ENCODE measurements at places on chromosomes 1 and 21. TPM values are rescaled to one million over a fixed set of nuclear protein-coding genes. Genes with fewer than 3 reads are reported as not detected.

The ZMYM1 gene
- total RNA-seq: 29.4 TPM

The LCE1B gene
- not detected for total RNA-seq

The DPT gene
- not detected for total RNA-seq

The RYR2 gene
- 3.4 TPM for total RNA-seq

The PLA2G2F gene
- total RNA-seq: not detected

The PROX1 gene
- total RNA-seq: 0.83 TPM

The NPPB gene
- not detected for total RNA-seq

GRCh38 chr1:174157157-174157806, 2.0 kb upstream of the RABGAP1L start:
- H3K36me3 ChIP-seq: no peaks in the 10 kb centered on the region
- H3K4me3 ChIP-seq: no peak overlapping the region
- DNase-seq: no peak
- H3K27ac ChIP-seq: no peak overlapping the region
- 0 out of 2 replicates have a peak, but pooled peaks cover 4% of the 10 kb centered on the region for H3K4me1 ChIP-seq

DNA sequence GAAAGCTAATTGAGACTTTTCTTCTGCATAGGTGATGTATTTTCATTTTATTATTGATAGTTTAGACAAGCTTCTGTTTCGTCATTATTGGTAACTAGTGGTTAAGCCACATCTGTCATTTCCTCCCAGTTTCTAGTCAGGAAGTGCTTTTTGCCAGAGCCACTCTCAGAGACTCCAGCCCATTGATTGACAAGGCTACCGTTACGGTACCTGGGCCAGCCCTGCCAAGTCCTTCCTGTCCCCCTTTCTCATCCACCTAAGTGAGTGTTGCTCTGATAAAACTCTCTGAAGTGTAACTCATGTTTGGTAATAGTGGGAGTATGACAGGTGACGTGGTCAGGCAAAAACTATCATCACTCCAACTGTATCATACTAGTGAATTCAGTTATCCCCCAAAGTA, 29.6 kb upstream of the AGL start:
- H3K36me3 ChIP-seq: peaks cover 8% of the 10 kb centered on the region
- no peak overlapping the region for H3K4me3 ChIP-seq
- no peak for DNase-seq
- no peak overlapping the region for H3K27ac ChIP-seq
- no peaks in the 10 kb centered on the region for H3K4me1 ChIP-seq
- H3K27me3 ChIP-seq: no peaks in the 10 kb centered on the region

GRCh38 chr1:234579967-234580366, 30.0 kb downstream of the IRF2BP2 start:
- no peak overlapping the region for H3K4me3 ChIP-seq
- no peaks in the 10 kb centered on the region for H3K27me3 ChIP-seq
- H3K4me1 ChIP-seq: no peaks in the 10 kb centered on the region
- H3K36me3 ChIP-seq: no peaks in the 10 kb centered on the region

GRCh38 chr1:1680912-1681273, 11.7 kb downstream of the SLC35E2B start:
- peaks cover 5% of the 10 kb centered on the region for H3K36me3 ChIP-seq
- H3K27me3 ChIP-seq: no peaks in the 10 kb centered on the region
- H3K4me3 ChIP-seq: no peak overlapping the region
- DNase-seq: no peak

DNA sequence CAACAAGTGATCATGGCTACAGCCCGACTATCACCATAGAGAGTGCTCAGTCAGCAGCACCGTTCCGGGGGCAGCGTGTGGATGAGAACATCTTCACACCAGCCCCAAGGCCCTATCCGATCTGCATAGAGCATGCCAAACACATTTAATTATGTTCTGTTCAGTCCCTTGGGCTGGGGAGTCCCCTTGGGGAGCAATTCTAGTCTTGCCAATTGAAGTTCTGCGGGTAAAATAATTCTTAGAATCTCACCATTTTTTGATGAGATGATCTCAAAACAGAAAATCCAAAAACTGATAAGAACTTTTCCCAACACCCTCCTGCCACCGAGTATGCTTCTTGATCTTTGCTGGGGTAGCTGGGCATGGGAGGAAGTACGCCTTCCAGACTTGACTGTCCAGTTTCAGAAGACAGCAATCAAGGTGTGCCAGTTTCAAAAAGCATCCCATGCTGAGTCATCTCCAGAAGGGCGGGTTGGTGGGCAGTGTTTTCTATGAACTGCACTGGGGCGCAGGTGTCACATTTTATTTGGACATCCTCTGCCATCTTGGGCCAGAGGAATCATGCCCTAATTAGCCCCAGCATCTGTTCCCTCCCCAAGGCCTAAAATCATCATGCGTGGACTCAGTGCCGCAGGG, 20.8 kb upstream of the PTPRF start:
- no peaks in the 10 kb centered on the region for H3K36me3 ChIP-seq
- H3K27ac ChIP-seq: no peak overlapping the region
- no peak overlapping the region for H3K4me3 ChIP-seq
- H3K27me3 ChIP-seq: no peaks in the 10 kb centered on the region
- no peaks in the 10 kb centered on the region for H3K4me1 ChIP-seq
- no peak for DNase-seq

- no peak overlapping the region for H3K4me3 ChIP-seq
- peaks cover 6% of the 10 kb centered on the region for H3K4me1 ChIP-seq
- H3K27me3 ChIP-seq: no peaks in the 10 kb centered on the region
- no peak overlapping the region for H3K27ac ChIP-seq
- no peak for DNase-seq
- H3K36me3 ChIP-seq: peaks cover 3% of the 10 kb centered on the region
Measured at GRCh38 chr1:157040802-157041201, 4.7 kb downstream of the ARHGEF11 start.

DNA sequence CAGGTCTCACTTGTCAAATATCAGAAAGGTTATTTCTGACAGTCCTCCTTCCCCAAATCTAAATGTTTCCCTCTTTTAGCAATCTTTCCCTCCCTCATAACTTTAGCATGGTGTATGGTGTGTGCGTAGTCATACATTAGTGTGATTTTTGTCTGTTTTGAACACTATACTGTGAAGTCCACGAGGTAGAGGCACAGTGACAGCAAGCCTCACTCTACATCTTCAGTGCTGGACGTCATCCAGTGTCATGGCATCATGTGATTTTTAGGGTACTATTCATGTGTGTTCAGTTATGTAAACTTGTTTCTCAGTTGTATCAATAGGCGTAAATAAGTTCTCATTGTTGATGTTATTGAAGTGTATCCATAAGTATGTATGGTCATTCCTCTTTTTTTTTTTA, 39.1 kb downstream of the DYRK1A start:
- no peaks in the 10 kb centered on the region for H3K27me3 ChIP-seq
- H3K36me3 ChIP-seq: peaks cover 35% of the 10 kb centered on the region
- no peaks in the 10 kb centered on the region for H3K4me1 ChIP-seq

- H3K27me3 ChIP-seq: no peaks in the 10 kb centered on the region
- peak; percentile 43 for DNase-seq
- 0 out of 2 replicates have a peak, but pooled peaks cover 4% of the 10 kb centered on the region for H3K36me3 ChIP-seq
- no peak overlapping the region for H3K27ac ChIP-seq
- no peak overlapping the region for H3K4me3 ChIP-seq
- H3K4me1 ChIP-seq: 0 out of 2 replicates have a peak, but pooled peaks cover 2% of the 10 kb centered on the region
Measured at GRCh38 chr1:80155371-80155770, 1148.8 kb upstream of the ADGRL4 start.

GRCh38 chr1:161702250-161702649, 4.8 kb upstream of the FCRLA start:
- H3K36me3 ChIP-seq: no peaks in the 10 kb centered on the region
- DNase-seq: no peak
- H3K27ac ChIP-seq: no peak overlapping the region
- no peaks in the 10 kb centered on the region for H3K4me1 ChIP-seq
- H3K4me3 ChIP-seq: no peak overlapping the region
- no peaks in the 10 kb centered on the region for H3K27me3 ChIP-seq

DNA sequence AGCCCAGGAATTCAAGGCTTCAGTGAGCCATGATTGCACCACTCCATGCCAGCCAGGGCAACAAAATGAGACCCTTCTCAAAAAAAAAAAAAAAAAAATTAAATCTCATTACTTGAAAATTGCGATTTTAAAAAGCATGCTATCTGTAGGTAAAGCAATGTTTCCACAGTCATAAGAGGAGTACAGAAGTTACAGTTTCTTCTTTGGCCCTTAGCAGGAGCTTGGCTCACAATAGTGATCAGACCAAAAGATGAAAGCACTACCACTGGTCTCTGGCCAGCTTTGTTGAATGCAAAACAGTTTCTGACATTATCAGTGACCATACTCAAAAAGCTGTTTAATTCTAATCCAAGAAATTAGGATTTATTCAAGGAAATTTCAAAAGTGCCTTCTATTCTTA, 31.2 kb downstream of the VAV3 start:
- no peak overlapping the region for H3K4me3 ChIP-seq
- peaks cover 10% of the 10 kb centered on the region for H3K4me1 ChIP-seq
- H3K36me3 ChIP-seq: no peaks in the 10 kb centered on the region
- H3K27ac ChIP-seq: no peak overlapping the region

- no peak overlapping the region for H3K4me3 ChIP-seq
- H3K4me1 ChIP-seq: peaks cover 7% of the 10 kb centered on the region
- H3K27ac ChIP-seq: no peak overlapping the region
Measured at GRCh38 chr1:56506951-56507491, 72.3 kb downstream of the PLPP3 start.

GRCh38 chr21:17793246-17794123, 25.7 kb downstream of the C21orf91 start:
- no peak overlapping the region for H3K27ac ChIP-seq
- H3K4me3 ChIP-seq: no peak overlapping the region
- H3K36me3 ChIP-seq: peaks cover 3% of the 10 kb centered on the region
- no peaks in the 10 kb centered on the region for H3K4me1 ChIP-seq
- DNase-seq: no peak

GRCh38 chr1:96808191-96808590, 86.6 kb downstream of the PTBP2 start:
- DNase-seq: no peak
- H3K27me3 ChIP-seq: no peaks in the 10 kb centered on the region
- no peak overlapping the region for H3K4me3 ChIP-seq
- peaks cover 71% of the 10 kb centered on the region for H3K36me3 ChIP-seq
- no peaks in the 10 kb centered on the region for H3K4me1 ChIP-seq

DNA sequence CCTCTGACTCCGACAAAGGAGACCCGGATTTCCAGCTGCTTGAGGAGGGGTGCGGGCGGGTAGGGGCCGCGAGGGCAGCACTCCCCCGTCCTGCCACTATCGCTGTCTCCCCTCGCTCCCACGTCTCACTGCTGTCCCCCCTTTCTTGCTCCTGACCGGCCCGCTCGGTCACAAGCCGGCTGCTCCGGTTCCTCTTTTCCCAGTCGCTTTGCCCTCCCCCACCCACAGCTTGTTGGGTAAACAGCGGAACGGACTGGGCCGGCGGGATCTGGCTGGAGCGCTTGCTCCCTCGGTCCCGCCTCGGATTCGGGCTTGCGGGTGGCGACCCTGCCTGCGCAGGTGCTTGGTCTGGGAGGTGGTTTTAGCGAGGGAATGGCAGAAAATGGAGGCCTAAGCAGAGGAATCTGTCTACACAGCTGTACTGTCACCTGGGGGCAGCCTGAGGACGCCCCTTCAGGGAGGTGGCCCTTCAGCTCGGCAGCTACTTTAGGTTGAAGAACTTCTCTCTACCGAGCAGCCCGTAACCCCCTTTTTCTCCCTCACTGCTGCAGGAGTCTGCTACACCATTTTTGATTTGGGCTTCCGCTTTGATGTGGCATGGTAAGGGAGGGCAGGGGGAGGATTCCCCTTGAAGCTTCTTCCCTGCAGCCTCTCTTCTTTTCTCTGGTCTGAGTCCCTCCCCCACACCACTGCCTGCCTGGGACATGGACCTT, 645 bp downstream of the ATP6V0B start:
- H3K4me1 ChIP-seq: peaks cover 6% of the 10 kb centered on the region
- H3K27me3 ChIP-seq: no peaks in the 10 kb centered on the region
- DNase-seq: no peak
- H3K36me3 ChIP-seq: peaks cover 38% of the 10 kb centered on the region
- H3K4me3 ChIP-seq: peak overlapping the region; percentile 82

DNA sequence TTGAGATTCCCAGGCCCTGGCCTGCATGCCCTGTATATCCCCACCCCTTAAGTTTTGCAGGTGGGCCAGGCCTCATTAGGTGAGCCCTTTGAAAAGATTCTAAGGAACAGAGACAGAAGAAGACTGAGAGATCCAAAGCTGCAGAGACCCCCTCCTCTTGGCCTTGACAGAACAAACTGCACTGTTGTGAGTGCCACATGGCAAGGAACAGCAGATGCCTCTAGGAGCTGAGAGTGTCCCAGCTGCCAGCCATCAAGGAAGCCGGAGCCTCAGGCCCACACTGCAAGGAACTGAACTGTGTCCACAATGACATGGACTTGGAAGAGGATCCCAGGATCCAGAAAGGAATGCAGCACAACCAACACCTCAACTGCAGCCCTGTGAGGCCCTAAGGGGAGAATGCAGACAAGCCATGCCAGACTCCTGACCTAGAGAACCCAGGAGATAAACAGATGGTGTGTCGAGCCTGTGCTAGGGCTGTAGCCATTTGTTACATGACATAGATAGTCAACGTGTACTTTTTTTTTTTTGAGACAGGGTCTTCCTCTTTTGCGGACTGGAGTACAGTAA, 182.7 kb downstream of the AJAP1 start:
- H3K27ac ChIP-seq: no peak overlapping the region
- no peaks in the 10 kb centered on the region for H3K4me1 ChIP-seq
- no peak overlapping the region for H3K4me3 ChIP-seq
- peaks cover 12% of the 10 kb centered on the region for H3K36me3 ChIP-seq
- DNase-seq: no peak

DNA sequence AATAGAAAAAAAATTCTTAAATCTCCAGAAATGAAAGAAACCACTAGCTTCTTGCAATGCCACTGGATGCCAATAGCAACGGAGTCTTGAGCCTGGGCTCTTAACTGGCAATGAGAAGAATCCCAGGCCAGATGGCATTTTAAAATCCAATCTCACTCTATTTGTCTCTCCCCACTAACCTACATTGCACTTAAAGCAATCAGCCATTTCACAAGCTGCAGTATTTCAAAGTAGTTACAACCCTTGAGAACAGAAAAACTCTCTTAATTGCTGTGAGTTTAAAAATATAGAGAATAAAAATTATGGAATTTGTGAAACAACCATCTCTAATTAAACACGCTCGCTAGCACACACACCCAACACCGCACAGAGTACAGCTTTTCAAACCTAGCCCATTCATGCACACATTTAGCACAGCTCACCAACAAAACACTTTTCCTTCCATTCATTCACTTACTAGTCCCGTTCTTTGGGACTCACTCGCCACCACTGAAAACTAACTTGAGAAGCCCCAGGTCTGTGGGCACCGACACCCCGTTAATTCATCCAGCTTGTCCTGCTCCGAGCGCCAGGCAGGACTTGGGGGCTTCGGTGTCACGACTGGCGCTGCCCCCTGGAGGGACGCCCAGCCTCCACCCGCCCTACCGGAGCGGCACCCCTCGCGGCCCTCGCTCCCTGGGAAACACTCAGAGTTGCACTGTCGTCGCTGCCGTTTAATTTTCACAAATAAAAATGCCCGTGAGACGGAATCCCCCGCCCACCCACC, 1.0 kb downstream of the DDAH1 start:
- peaks cover 7% of the 10 kb centered on the region for H3K27me3 ChIP-seq
- no peaks in the 10 kb centered on the region for H3K4me1 ChIP-seq
- DNase-seq: no peak
- H3K36me3 ChIP-seq: no peaks in the 10 kb centered on the region

Data from H9 (cell line).